NCI-H2107 (cell line): ENCODE measurements at places on chromosomes 5 and 9.

DNA sequence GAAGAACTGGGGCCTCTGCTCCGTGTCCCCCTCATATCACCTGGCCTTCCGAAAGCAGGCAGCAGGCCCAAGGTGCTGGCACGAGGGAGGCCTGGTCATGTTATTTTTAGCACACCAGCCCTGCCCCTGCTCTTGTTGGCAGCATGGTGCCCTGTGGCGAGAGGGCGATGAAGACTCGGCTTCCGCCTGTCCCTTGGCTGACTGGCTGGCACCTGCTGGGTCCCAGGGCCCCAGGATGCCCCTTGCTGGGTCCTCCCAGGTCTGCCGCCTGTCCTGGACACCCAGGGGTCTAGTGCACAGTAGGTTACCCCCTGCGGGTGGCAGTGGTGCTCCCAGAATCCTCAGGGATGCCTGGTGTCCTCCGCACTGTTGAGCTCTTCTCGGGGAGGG is 77.0 kb downstream of the RXRA start:
- no peak for DNase-seq

- DNase-seq: no peak
Measured at GRCh38 chr5:124040799-124041198, 528.8 kb downstream of the CSNK1G3 start.

DNA sequence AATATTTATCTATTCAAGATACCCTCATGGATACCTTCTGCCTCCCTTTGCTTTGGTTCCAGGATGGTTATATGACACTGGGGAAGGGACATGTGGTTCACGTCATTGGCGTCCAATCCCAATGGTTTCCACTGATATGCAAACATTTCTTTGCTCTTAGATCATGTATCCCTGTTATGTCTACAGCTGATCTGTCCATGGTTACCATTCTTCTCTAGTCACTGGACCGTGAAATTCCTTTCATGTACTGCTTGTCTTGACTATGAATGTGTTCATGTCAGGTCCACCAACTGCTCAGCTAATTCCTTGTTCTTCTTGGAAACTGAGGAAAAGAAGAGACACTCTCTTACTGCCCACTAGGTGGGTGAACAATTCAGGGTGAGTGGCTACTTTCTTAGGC is 391.1 kb upstream of the ZNF608 start:
- no peak for DNase-seq

DNA sequence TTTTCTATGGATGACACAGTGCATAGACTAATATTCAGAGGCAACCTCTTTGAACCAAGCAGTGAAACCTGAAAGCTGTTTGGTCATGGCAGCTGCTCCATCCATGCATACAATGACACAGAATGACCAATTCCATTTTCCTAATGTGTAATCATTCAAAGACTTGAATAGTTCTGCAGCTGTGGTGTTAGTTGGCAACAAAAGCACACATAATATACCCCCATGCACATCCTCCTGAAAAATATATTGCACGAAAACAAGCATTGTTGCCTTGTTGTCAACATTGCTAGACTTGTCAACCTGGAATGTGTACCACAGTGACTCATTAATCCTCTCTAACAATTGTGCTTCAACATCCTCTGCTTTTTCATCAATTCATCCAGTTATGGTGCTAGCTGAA is 71.0 kb upstream of the SEMA6A start:
- no peak for DNase-seq

GRCh38 chr5:88058625-88059024 is 210.0 kb downstream of the TMEM161B start:
- no peak for DNase-seq

GRCh38 chr9:36147441-36148175 is 11.1 kb downstream of the GLIPR2 start:
- DNase-seq: no peak

- DNase-seq: no peak
Measured at GRCh38 chr5:177098470-177099141, 11.9 kb downstream of the FGFR4 start.

- DNase-seq: no peak
Measured at GRCh38 chr9:133954862-133955529, 37.1 kb downstream of the VAV2 start.

- DNase-seq: no peak
Measured at GRCh38 chr5:139985733-139986132, 57.4 kb downstream of the NRG2 start.

- DNase-seq: no peak
Measured at GRCh38 chr9:82722051-82722450, 340.9 kb downstream of the RASEF start.

GRCh38 chr9:126849591-126850225 is 10.7 kb upstream of the ZBTB34 start:
- DNase-seq: no peak

DNA sequence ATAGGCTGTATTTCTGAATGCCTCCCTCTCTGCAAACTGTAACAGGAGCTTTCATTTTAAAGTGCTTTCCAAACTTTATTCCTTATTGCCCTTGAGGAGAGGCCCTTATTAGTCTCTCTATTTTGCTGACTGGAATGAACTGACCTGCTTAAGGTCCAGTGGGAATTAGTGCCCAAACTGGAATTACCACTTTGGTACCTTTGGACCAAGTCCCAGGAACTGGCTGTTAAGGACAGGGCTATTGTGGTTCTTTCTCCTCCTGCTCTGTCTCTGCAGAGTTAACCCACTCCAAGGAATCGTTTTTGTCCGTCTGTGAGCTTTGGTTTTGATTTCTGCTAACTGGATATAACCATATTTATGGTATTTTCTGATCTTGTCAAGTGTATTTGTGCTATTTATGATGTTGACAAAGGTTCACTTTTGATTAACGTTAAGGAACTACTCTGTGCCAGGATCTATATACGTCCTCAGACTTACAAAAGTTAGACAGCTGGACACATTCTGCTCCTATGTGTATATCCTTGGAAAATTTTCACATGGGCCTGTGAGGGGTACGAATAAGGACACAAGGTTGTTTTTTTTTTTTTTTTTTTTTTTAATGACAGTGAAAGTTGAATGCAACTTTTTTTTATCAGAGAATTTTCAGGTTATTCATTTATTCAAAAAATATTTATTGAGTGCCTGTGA is 189.1 kb upstream of the ANKRD55 start:
- no peak for DNase-seq

DNA sequence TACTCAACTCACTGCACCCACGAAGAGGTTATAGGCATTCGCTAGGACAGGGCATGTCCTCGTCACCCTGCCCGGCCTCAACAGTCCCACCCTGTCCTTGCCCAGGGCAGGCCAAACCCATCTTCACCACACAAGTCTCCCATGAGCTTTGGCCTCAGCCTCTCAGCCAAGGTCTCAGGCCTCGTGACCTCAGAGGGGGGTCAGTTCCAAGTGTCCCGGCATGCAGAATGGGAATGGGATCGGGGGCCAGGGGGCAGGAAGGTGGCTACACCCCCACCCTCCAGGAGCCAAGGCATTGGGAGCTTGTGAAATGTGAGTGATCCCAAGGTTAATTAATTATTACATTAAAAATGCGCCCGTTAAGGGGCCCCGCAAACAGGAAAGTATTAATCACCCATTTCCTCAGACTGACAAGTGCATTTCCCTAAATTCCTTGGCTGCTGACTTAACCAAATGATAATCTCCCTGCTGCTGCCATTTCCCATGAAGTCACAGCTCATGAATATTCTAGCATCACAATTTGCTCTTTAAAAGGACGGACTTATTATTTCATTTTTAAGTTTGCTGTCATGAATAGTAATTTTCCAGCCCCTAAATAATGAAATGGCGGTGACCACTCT is 8.0 kb upstream of the UBAC1 start:
- no peak for DNase-seq

GRCh38 chr5:39040875-39041274 is 33.3 kb downstream of the RICTOR start:
- no peak for DNase-seq

GRCh38 chr5:67315082-67315989 is 118.7 kb upstream of the CD180 start:
- no peak for DNase-seq

GRCh38 chr5:1375871-1376810 is 31.2 kb upstream of the CLPTM1L start:
- no peak for DNase-seq

DNA sequence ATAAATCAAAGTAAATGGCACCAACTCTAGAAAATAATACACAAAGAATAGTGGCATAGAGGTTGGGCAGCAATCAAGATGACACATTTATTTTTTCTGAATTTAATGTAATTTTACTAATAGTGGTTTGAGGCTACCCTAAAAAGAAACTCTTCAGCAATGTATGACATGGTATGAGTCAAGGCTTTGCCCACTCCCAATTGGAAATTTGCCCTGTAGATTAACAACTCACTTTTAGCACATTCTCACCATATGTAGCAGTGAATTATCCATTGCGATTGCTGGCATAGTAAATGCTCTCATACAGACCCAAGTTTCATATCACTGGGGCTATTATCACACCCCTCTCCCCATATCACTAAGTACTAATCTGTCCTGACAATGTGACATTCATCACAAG is 832.1 kb upstream of the ZNF608 start:
- no peak for DNase-seq

DNA sequence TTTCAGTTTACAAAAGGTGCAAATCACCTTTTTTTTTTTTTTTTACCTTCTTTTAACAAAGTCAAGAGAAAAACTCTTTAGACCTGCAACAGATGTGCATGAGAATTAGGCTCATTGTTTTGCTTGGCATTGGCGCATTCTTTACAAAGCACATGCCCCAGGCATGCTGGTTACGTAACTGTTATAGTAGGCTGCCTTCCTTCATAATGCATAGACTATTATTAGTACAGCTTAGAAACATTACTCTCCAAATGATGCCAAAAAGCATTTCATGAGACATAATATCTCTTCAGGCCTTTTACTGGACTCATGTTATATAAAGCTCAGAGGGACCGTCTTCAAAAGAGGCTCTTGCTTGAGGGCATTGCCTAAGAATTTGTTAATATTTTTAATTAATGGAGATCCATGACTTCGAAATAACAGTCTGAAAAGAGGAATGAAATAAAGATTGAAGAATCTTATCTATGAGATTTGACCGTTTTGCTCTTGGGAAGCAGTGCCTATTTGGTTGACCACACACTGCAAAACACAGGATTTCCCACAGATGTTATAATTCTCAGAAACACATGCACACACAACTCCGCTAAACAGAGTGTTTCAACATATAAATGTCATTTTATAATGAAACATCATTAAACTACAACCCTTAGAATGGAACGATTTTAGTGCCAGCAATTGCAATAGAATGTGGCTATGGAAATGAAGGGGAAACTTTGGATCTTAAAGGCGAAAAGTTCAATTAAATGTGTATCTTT is 478.7 kb downstream of the PRR16 start:
- no peak for DNase-seq

- DNase-seq: no peak
Measured at GRCh38 chr9:15512889-15513288, 2.1 kb upstream of the PSIP1 start.

- DNase-seq: no peak
Measured at GRCh38 chr9:133003671-133004090, 25.2 kb downstream of the GFI1B start.

DNA sequence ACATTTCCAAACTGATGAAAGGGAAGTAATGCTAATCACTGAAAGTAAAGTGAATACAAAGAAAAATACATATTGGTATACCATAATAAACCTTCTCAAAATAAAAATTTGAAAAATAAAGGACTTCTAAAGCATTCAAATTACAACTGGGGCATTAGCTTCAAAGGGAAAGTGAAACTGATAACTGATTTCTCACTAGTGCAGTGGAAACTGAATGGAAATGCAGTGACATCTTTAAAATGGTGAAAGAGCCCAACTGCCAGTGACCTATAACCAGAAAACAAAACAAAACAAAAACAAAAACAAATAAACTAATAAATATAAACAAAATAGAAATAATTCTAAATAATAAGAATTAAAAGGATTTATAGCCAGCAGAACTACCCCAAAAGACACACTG is 297.5 kb upstream of the GRIN3A start:
- no peak for DNase-seq

GRCh38 chr9:122008559-122008958 is 84.5 kb downstream of the TTLL11 start:
- no peak for DNase-seq

DNA sequence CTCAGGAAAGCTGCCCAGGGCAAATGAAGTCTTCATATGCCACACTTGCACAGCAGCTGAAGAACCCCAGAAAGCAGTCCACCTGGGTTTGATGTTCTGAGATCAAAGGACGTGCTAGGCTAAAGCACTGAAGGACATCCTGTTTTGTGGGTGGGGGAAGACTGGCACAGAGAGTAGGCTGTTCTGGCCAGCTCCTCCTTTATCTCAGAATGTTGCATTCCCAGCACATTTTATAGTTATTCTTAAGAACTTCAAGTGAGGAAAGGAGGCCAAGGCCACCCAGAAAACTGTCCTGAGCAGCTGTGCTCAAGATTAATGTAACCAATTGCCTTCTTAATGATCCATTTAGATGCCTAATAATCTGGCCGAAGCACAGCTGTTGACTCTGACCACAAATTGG is 10.9 kb downstream of the SHOC1 start:
- DNase-seq: no peak

GRCh38 chr5:107112216-107112615 is 558.5 kb downstream of the EFNA5 start:
- DNase-seq: no peak

DNA sequence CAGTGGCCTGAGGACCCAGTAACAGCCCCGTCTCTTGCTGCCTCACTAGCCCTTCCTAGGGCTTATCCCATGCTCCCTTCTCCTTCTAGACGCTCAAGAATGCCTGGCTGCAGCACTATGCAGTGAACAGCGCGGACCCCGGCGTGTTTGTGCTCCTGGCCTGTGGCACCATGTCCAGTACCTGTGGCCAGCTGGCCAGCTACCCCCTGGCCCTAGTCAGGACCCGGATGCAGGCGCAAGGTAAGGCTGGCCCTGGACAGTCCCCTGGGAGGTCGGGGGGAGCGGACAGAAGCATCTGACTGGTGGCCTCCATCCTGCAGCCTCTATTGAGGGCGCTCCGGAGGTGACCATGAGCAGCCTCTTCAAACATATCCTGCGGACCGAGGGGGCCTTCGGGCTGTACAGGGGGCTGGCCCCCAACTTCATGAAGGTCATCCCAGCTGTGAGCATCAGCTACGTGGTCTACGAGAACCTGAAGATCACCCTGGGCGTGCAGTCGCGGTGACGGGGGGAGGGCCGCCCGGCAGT is 20.5 kb downstream of the PTGES2 start:
- no peak for DNase-seq
